ENCODE measurements at places on chromosomes 5 and 9.
A peak's percentile ranks its signal among the peaks of the same experiment; 100 is the strongest.

DNA sequence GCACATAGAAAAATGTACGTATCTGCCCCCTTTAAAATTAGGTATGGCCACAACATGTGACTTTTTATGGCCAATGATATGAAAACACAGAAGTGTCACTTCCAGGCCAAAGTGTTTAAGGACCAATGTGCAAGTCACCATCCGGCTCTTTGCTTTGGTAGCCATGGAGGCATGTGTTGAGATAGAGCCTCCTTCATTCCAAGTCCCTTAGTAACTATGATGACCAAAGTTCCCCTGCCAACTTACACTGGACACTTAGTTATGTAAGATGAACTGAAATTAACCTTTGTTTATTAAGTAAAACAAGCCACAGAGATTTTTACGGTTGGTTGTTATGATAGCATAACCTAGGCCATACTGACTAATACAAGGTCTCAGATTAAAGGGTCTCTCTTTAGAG, 51.0 kb downstream of the FBN2 start:
- no peak for DNase-seq

GRCh38 chr5:132419502-132420468, 50.3 kb downstream of the SLC22A5 start:
- no peak for DNase-seq

DNA sequence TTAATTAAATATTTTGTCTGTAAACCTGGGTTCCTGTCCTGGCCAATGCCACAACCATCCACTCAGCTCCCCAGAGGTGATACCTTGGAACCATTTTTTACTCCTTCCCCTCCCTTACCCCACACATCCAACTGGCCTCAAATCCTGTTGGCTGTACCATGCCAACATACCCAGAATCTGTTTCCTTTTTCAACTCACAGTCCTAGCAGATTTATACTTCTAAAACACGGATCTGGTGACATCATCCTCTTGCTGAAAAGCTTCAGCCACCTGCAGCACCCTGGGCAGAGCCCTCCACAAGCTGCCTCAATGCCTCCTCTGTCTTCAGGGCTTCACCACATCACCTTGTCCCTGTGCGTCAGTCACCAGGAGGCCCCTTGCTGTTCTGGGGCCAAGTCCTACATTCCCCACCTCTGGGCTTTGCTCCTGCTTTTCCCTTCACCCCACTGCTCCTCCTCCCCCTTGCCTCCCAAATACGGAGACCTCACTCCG, 14.9 kb downstream of the SEMA6A start:
- DNase-seq, result no peak

- no peak for DNase-seq
Observed at GRCh38 chr9:86096386-86096785, 3.0 kb downstream of the GOLM1 start.

DNA sequence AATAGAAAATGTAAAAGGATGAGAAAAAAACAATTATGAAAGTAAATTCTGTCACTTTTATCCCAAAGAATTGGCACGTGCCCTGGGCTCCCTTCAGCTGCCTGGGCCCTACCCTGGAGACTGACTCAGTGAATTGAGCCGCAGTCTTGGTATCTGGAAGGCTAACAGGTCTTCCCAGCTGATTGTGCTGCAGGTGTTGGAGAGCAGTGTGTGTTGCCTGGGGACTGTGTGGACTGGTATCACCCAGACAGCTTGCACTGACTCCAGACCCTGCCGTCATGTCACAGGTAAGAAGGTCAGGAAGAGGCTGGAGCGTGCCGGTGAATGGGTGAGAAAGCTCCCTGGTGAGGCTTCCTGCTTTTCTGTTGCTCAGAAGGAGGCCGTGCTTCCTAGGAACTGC, 83.3 kb downstream of the AOPEP start:
- DNase-seq, result no peak

DNA sequence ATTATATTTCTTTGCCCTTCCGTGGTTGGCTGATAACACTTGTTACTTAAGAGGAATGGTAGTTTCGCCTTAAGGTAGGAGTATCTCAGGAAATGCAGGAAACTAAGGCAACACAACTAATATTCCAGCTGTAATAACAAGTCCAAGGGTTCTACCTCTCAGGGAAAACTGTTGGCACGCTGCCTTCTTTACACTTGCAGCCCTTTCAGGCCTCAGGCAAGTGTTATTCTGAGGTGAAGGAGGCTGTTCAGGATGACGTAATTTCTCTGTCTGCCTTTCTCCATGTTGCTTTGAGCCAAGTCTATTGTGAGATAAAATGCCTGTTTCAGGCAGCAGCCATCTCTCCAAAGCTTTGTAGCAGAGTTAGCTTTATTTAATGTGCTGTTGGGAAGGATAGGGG, 38.0 kb downstream of the VCAN start:
- no peak for DNase-seq

DNA sequence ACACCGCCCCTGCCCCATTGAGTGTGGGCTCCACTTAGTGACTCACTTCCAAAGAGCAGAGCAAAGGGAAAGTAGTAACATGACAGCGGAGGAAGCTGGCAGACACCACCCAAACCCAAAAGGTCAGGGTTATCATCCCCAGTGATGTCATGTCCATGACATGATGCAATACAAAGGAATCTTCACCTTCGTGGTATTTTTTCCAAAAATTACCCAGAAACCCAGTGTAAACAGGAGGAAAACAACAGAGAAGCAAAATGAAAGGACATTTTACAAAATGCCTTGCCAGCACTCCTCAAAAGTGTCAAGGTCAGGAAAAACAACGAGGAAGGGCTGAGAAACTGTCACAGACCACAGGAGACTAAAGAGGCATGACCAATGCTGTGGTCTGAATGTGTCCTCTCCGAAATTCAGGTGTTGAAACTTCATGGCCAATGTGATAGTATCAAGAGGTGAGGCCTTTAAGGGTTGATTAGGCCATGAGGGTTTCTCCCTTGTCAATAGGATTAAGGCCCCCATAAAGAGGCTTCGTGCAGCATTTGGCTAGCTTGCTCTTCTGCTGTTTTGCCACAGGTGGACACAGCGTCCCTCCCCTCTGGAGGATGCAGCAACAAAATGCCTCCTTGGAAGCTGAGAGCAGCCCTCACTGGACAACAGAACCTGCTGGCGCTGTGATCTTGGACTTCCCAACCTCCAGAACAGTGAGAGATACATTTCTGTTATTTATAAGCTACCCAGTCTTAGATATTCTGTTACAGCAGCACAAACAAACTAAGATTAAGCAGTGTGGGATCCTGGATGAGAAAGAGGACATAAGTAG, 30.5 kb upstream of the MED10 start:
- DNase-seq, result no peak

DNA sequence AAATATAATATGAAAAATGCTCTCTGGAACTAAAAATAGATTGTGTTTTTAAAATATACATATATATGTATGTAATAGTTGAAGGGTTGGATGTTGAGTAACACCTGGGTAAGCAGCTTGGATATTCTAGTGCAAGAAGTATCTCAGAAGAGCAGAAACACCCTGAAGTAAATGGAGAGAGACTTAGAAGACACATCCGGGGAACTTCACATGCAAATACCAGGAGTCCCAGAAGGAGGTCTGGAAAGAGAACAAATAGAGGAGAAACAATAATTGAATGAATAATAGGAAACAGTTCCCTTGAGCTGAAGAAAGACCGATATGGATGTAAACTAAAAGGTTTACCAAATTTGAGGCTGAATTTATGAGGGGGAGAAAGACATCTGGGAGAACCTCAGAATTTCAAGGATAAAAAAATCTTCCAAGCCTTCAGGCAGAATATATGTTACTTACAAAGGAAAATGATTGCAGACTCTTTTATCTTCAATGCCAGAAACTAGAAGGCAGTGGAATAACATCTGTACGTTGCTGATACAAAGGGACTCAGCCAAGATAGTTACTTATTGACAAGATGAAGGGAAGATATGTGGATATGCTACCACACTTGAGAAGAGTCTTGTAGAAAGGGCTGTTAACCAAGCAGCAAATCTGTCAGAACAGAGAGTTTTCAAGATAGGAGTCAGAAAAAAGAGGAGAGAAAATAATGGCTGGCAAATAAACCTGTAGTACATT, 42.7 kb downstream of the HSDL2 start:
- DNase-seq, result no peak

GRCh38 chr5:22473886-22474285, 379.3 kb downstream of the CDH12 start:
- DNase-seq, result no peak

DNA sequence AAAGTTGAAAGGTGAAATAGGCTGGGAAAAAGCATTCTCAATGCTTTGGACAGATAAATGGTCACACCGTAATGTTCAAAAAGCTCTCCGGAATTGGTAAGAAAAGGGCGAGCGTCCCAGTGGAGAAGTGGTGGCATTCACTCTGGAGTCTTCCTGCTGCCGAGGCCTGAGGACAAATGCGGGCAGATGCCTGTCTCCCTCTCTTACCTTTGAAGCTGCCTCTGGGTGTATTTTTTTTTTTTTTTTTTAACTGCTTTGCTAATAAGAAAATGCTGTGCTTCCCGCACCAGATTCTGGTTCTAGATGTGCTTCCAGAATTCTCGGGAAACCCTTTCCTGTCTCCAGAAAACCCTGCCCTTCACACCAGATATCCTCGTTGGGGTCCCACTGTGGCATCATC, 24.4 kb upstream of the CTSL start:
- DNase-seq, result no peak

DNA sequence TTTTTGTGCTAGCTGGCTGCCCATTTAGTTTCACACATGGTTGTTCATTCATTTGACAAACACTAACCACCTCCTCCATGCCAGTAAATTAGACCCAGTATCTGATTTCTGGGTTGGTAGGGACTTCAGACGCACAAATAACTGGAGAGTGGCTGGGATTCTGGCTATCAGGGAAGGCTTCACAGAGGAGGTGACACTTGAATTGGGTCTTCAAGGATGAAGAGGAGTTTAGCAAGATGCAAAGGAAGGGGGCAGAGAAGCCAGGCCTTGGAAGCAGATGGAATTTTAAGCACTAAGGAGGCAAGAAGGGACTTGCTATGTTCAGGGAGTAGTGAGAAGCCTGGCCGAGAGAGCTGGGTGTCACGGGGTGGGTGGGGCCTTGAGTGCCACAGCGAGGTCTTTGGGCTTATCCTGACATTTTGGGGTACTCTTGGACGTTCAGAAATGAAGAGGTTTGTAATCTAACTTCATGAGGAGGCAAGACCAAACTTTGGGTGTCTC, 71.3 kb downstream of the LMX1B start:
- DNase-seq, result no peak

GRCh38 chr9:1747417-1747967, 267.7 kb upstream of the SMARCA2 start:
- DNase-seq, result peak; percentile 87

DNA sequence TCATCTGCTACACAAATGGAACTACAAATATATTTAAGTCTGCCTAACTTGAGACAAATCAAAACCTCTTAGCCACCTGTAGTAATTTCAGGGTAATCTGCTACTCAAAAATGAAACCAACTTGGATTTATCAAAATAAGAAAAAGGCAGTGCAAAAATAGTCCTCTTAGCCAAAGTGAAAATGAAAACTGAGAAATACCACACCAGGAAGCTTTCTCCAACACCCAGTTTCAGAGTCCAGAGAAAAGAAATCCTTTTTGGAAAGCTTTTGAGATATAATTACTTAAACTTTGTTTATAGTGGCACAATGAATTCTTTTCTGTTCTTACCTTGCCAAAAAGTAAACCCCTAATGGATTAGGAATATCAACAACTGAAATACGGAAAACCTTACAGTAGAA, 990.4 kb downstream of the EFNA5 start:
- DNase-seq, result no peak

DNA sequence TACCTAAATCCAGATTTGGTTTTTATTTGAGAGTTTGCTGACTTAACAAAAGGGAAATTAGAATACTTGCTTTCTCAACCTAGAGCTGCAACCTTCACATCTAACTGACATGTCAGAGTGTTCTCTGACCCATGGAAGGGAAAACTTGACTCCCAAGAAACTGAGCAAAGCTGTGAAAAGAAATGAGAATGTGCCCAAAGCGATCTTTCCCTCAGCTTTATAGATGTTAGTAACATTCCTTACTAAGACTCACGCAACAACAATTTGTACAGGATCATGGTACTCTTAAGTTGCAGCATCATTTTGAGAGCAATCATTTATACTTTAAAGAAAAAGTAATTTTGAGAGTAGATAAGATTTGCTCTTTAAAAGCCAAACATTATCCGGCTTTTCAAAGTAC, 117.0 kb upstream of the FBXL7 start:
- DNase-seq, result no peak

- DNase-seq, result no peak
Observed at GRCh38 chr5:16726538-16726946, 109.7 kb upstream of the RETREG1 start.

DNA sequence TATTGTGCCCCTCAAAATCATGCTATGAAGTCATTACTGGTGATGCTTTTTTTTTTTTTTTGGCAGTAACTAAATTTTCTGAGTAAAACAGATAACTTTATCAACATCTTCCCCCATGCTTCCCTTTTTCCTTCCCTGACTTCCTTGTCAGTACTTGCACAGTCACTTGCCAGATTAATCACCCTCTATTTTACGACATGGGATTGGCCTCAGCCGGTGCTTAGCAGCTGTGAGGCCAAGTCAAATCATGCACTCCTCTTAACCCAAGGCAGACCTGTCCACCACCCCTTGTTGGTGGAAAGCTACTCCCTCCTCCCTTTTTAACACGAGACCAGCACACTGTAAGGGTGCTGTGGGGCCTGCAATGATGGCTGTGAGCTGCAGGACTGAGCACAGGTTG, 118.0 kb upstream of the OTULINL start:
- no peak for DNase-seq

DNA sequence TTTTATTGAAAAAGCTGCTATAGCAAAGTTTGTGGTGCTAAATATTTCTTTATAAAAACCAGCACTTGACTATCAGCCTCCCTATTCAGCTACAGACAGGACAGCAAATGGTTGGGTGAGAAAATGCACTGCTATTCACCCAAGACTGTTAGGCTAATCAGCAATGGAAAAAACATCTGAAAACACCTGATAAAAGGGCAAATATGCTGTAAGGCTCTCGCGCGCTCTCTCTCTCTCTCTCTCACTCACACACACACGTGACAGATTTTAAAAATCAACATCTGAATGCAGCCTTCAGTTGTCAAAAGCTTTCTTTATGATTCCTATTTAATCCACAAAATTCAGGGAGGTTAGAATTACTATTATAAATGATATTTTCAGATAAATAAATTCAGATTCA, 80.2 kb downstream of the HTR4 start:
- DNase-seq, result no peak

- no peak for DNase-seq
Observed at GRCh38 chr9:122797316-122798063, 2.4 kb upstream of the OR1K1 start.

- DNase-seq, result no peak
Observed at GRCh38 chr5:153824909-153825308, 213.8 kb downstream of the FAM114A2 start.

GRCh38 chr9:130332384-130332926, 66.9 kb downstream of the HMCN2 start:
- no peak for DNase-seq

All from NCI-H187 treated with DMSO at 0.1 percent for 48 hours (cell line).